Right ventricle myocardium superior (tissue), 1 donor: ENCODE measurements at places on chromosomes 3 and 15.

DNA sequence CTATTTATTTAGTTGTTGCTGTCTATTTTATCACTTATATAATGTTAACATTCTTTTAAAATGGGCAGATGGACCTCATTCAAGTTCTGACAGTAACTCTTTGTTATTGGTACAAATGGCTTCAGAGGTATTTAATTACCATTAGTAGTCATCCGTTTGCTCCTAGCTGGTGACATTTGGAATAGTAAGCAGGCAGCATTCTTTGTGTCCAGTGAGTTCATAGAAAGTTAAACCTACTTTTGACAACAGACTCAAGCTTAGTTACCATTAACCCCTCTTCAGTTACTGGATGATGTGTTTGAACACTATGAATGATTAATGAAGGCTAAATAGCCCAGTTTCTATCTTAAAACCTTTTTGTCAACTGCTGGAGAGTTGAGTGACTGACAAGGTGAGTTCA is 500.7 kb upstream of the ATP11B start:
- DNase-seq: no peak

DNA sequence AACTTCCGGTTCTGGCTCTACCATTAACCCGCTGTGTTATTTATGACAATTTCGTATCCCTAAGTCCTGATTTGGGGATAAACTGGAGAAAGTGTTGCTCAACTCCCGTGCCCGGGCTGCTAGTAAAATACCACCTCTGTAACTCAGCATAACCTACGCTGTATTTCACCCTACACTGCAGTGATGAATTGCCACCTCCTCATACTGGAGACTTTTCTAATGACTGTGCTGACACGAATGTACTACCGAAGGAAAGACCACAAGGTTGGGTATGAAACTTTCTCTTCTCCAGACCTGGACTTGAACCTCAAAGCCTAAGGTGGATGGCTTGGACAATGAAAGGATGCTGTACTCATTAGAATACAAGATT is 16.5 kb downstream of the SLC51A start:
- DNase-seq: no peak

GRCh38 chr15:46442184-46442583 is 807.4 kb downstream of the SQOR start:
- DNase-seq: peak; percentile 21

DNA sequence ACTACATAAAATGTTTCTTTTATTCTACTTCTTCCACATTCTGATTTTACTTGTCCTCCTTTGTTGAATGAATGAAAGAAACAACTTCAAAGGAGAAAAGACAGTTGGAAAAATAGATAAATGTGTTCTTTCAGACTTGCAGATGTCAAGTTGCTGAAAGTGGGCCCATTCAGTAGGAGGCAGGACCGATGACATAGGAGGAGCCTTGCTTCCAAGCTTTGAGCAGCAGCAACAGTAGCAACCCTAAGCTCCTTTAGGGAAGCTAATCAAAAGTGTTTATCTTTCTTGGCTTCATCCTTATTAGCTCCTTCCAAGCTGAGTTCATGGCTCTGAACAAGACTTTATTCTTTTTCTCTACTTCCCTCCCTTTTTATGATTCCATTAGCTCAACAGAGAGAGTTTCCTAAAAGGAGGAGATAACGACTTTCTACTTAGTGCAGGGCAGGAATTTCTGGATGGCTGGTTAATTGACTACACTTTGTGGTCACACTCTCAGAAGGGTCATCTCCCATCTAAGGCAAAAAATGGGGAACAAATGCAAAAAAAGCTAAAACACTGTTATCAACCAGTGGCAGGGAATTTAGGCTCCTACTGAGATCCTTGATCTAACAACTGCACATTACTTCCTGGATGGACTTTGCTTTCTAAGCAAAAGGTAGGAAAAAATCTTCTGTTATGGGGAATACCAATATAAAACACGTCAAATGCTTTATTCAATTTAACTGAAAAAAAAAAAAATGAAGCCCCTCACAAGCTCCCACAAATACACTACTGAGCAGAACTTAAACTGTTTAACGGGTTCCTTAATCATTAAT is 4.8 kb downstream of the MORC1 start:
- DNase-seq: no peak

DNA sequence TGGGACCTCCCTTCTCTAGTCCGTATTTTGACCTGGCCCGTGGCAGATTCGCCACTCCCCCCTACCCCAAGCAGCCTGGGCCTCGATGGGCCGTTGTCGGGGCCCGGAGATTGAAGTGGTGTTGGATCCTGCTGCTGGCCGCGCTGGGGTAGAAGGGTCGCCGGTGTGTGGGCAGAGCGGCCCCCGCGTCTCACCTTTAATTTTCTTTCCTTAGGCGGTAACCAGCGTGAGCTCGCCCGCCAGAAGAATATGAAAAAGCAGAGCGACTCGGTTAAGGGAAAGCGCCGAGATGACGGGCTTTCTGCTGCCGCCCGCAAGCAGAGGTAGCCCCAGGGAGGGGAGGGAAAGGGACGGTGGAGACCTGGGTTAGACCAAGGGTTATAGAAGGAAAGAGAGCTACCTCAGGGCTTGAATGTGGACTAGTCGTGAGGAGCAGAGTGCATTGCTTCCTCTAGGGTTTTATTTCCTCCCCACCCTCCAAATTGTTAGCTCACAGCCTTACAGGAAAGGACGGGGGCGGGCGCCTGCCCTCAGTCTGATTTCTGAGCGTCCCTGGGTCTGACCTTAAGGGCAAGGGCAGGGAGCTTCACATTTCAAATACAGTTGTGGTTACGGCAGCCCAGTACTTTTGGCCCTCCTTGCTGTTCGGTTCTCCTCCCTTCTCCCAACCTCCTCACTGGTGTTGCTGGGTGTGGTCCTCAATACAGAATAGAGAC is 799 bp downstream of the SERF2 start:
- DNase-seq: peak; percentile 59

- DNase-seq: no peak
Observed at GRCh38 chr15:40100947-40101905, 7.5 kb downstream of the BMF start.

- no peak for DNase-seq
Observed at GRCh38 chr15:65638681-65639089, 16.9 kb downstream of the SLC24A1 start.
